IPS DF 6.9 (cell line): ENCODE measurements at places on chromosomes 3 and 15.
A peak's percentile ranks its signal among the peaks of the same experiment; 100 is the strongest.

DNA sequence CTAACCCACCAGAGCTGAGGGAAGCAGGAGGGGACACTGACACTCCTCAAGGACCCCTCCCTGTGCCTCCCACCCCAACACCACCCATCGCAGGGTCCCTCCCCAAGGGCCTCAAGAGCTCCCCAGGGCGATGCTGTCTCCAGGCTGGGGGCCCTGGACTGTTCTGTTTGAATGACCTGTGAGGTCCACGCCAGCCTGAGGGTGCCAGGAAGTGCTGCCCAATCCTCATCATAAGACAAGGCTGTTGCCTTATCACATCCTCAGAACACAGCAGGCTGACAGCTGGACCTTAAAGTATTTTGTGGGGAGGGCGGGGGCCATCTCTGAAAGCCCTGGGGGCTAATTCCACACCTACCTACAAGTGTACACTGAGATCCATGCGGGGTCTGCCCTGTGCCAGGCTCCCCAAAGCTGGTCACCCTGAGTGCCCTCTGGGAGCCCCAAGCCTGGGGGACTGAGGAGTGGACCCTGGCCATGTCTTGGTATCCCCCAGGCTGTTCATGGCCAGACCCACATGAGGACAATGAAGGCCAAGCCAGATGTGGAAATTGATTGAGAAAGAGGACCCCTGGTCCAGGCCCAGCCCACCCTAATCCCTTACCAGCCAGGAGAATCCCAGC lies 23.8 kb upstream of the GOLGA6C start:
- no peaks in the 10 kb centered on the region for H3K36me3 ChIP-seq
- no peak overlapping the region for H3K4me3 ChIP-seq
- H3K27ac ChIP-seq, result no peak overlapping the region
- no peaks in the 10 kb centered on the region for H3K27me3 ChIP-seq
- DNase-seq, result no peak

DNA sequence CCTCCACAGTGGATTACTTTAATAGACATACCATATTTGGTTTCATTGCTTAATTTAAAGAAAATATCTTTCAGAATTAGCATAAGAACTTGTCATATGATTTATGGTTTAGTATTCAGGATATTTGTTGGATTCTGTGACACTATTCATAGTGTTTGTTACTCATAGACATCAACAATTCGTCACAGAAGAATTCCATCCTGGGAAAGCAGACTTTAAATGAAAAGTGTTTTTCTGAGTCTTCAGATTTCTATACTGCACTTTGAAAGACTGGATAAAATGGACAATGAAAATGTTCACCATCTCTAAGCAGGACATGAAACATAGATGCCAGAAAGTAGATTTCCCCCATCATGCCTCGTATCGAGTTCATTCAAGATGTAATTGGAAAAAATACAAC lies 435.6 kb upstream of the ONECUT1 start:
- no peak overlapping the region for H3K4me3 ChIP-seq
- no peaks in the 10 kb centered on the region for H3K4me1 ChIP-seq
- no peak for DNase-seq
- H3K36me3 ChIP-seq, result no peaks in the 10 kb centered on the region
- H3K27me3 ChIP-seq, result no peaks in the 10 kb centered on the region

GRCh38 chr15:56739964-56740640 lies 6.8 kb upstream of the ZNF280D start:
- H3K4me3 ChIP-seq, result no peak overlapping the region
- no peaks in the 10 kb centered on the region for H3K36me3 ChIP-seq
- no peak for DNase-seq
- H3K27me3 ChIP-seq, result no peaks in the 10 kb centered on the region
- no peak overlapping the region for H3K27ac ChIP-seq
- peaks cover 2% of the 10 kb centered on the region; the same call in 1 of the 2 replicates for H3K4me1 ChIP-seq

DNA sequence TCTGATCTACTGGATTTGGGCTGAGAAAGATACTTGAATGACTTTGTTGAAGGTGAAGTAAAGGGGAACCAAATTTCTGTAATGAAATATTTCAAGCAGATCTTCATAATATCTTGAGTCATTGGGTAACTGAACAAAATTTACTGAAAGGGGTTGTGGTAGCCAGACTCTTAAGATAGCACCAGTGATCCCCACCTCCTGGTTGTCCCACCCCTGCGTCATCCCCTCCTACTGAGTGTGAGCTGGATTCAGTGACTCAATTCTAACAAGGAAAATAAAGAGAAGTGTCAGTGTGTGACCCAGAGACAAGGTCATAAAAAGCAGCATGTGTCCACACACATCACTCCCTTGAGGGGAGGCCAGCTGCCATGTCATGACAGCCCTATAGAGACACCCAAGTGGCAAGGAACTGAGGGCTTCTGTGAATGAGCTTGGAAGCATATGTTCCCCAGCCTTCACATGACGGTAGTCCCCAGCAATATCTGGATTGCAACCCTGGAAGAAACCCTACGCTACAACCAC lies 107.1 kb downstream of the MECOM start:
- H3K27me3 ChIP-seq, result no peaks in the 10 kb centered on the region
- no peaks in the 10 kb centered on the region for H3K36me3 ChIP-seq
- no peak overlapping the region for H3K27ac ChIP-seq
- H3K4me3 ChIP-seq, result no peak overlapping the region

DNA sequence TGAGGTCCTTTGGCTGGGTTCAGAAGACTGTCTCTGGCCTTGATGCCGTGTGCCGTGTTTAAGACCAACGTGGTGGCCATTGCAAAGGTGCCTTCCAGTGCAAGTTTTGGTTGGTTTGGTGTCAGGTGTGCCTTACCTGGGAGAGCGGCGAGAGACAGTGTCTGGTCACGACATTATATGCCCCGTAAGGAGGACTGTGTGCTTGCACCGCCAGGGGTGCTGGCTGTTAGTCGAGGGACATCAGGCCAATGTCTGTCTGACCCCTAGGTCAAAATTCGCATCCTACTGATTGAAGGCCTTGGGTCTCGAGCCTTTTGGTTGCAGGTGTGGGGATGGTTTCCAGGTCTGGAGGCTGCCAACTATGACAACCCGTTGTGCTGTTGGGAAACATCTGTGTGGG lies 111.9 kb downstream of the SNRPN start:
- H3K27me3 ChIP-seq, result no peaks in the 10 kb centered on the region
- peaks cover 100% of the 10 kb centered on the region for H3K36me3 ChIP-seq
- DNase-seq, result no peak

DNA sequence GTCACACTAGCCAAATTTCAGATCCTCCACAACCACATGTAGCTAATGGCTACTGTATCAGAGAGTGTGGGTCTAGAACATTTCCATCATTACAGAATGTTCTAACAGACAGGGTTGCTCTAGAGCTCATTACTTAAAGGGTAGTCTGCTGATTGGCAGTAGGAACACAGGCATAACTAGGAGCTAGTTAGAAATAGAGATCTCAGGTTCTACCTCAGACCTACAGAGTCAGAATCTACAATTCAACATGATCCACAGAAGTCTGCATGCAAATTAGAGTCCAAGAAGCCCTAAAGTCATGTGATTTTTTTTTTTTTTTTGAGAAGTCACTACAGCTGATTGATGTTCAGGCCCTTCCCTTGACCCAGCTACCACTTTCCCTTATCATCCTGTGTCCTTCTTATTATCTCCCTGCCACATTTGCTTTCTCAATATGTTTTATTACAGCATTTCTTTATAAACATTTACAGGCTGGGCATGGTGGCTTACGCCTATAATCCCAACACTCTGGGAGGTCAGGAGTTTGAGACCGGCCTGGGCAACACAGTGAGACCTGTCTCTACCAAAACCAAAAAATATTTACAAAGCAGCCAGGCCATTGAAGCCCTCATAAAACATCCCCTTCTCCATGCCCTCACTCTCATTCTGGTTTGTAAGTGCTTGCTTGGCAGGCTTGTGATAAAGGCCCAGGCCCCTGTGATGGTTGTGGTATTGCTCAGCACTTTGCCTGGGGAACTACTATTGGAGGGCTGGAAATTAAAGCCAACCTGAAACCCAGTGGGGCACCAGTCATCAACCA lies 3.8 kb upstream of the ABHD5 start:
- H3K27me3 ChIP-seq, result no peaks in the 10 kb centered on the region; the same call in 1 of the 2 replicates
- H3K4me3 ChIP-seq, result no peak overlapping the region
- no peak for DNase-seq
- H3K4me1 ChIP-seq, result no peaks in the 10 kb centered on the region
- no peaks in the 10 kb centered on the region for H3K36me3 ChIP-seq
- H3K27ac ChIP-seq, result no peak overlapping the region

- no peaks in the 10 kb centered on the region for H3K36me3 ChIP-seq
- no peak overlapping the region for H3K27ac ChIP-seq
- no peaks in the 10 kb centered on the region for H3K27me3 ChIP-seq
- peak overlapping the region; percentile 90; the same call in 1 of the 2 replicates for H3K4me3 ChIP-seq
Observed at GRCh38 chr15:85793641-85794597, 806 bp downstream of the KLHL25 start.

DNA sequence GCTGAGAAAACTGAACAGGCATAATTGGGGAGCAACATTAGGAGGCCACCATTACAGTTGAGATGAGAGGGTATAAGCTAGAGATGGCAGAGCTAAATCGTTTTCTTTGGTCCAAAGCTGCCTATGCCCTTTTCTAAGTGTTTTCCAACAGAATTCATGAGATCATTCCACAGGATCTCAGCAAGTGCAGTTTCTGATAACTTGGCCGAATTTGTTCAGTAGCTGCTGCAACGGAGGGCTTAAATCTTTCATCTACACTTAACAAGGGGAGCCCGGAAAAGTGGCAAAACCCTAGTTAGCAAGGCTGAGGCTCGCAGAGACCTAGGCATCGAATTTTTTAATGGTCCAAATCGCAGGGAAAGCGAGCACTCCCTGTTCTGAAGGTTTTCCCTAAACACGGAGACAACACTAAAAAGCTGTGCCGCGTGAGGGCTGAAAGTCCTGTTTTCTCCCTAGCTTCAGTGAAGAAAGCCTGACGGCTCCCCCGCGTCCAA lies 531 bp upstream of the BLOC1S6 start:
- H3K4me3 ChIP-seq, result peak overlapping the region; percentile 79; the same call in 1 of the 2 replicates
- no peaks in the 10 kb centered on the region for H3K4me1 ChIP-seq
- no peaks in the 10 kb centered on the region for H3K36me3 ChIP-seq
- no peak for DNase-seq

- H3K27ac ChIP-seq, result no peak overlapping the region
- no peaks in the 10 kb centered on the region for H3K36me3 ChIP-seq
- H3K27me3 ChIP-seq, result no peaks in the 10 kb centered on the region
- DNase-seq, result no peak
- H3K4me3 ChIP-seq, result no peak overlapping the region
Observed at GRCh38 chr15:61126811-61127210, 102.3 kb downstream of the RORA start.

GRCh38 chr3:86563400-86563970 lies 427.5 kb downstream of the VGLL3 start:
- no peak overlapping the region for H3K27ac ChIP-seq
- no peaks in the 10 kb centered on the region for H3K36me3 ChIP-seq
- no peak for DNase-seq
- no peaks in the 10 kb centered on the region for H3K27me3 ChIP-seq
- no peak overlapping the region for H3K4me3 ChIP-seq

- H3K27ac ChIP-seq, result no peak overlapping the region
- no peaks in the 10 kb centered on the region for H3K27me3 ChIP-seq
- no peak overlapping the region for H3K4me3 ChIP-seq
- H3K36me3 ChIP-seq, result peaks cover 49% of the 10 kb centered on the region
- DNase-seq, result no peak
Observed at GRCh38 chr3:52489453-52489852, 5.7 kb upstream of the STAB1 start.

- H3K36me3 ChIP-seq, result no peaks in the 10 kb centered on the region; the same call in 1 of the 2 replicates
- peaks cover 11% of the 10 kb centered on the region; the same call in 1 of the 2 replicates for H3K27me3 ChIP-seq
- H3K4me3 ChIP-seq, result peak overlapping the region; percentile 67; the same call in 1 of the 2 replicates
- H3K27ac ChIP-seq, result no peak overlapping the region
- peaks cover 3% of the 10 kb centered on the region; the same call in 1 of the 2 replicates for H3K4me1 ChIP-seq
- no peak for DNase-seq
Observed at GRCh38 chr15:66700412-66700801, 1.6 kb upstream of the SMAD6 start.

- H3K27me3 ChIP-seq, result no peaks in the 10 kb centered on the region
- no peak for DNase-seq
- no peak overlapping the region for H3K27ac ChIP-seq
- no peaks in the 10 kb centered on the region for H3K4me1 ChIP-seq
Observed at GRCh38 chr3:97646932-97647331, 117.6 kb upstream of the ARL6 start.

DNA sequence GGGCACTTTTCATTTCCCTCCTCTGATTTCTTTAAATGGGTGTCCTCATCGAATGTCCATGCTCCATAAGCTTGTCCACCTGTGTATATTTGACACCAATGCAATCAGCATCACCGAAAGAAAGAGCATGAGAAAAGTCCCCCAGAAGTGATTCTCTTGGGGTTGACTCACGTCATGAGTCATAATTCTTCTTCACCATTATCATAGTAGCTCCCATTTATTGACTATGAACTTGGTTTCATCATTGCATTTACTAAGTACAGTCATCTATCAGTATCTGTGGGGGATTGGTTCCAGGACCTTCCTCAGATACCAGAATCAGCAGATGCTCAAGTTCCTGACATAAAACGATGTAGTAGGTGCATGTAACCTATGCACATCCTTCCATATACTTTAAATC lies 372.5 kb upstream of the CFAP20DC start:
- H3K27ac ChIP-seq, result no peak overlapping the region
- no peak overlapping the region for H3K4me3 ChIP-seq
- no peaks in the 10 kb centered on the region for H3K4me1 ChIP-seq
- H3K27me3 ChIP-seq, result no peaks in the 10 kb centered on the region
- no peaks in the 10 kb centered on the region for H3K36me3 ChIP-seq

DNA sequence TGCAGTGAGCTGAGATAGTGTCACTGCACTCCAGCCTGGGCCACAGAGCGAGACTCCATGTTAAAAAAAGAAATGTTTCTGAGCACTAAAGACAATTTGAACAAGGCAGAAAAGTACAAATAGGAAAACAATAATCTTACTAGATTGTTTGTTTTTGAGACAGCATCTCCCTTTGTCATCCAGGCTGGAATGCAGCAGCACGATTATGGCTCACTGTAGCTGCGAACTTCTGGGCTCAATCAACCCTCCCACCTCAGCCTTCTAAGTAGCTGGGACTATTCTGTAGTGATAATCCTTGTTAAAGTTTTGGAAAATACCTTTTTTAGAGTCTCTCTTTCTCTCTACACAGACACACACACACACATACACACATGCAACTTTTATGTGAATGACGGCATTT lies 107.1 kb downstream of the LPP start:
- no peak overlapping the region for H3K4me3 ChIP-seq
- DNase-seq, result no peak
- no peaks in the 10 kb centered on the region for H3K27me3 ChIP-seq
- H3K4me1 ChIP-seq, result no peaks in the 10 kb centered on the region
- H3K27ac ChIP-seq, result no peak overlapping the region
- no peaks in the 10 kb centered on the region for H3K36me3 ChIP-seq

DNA sequence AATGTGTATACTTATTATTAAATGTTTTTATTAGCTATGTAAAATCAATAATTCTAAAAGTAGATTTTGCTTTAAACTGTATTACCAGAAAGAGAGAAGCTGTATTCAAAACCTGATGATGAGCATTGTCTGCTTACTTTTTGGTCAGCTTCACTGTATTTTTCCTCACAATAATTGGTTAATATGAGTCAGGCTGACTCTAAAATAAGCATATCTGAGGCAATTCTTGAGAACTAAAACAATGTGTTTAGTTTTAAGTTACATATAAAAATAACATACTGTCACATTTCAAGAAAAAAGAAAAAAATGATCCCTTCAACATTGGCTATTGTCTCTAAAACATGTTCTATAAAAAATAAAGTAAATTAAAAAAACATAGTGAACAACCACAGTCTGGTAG lies 66.1 kb downstream of the EPHA3 start:
- H3K4me3 ChIP-seq, result no peak overlapping the region
- DNase-seq, result no peak
- H3K36me3 ChIP-seq, result no peaks in the 10 kb centered on the region
